NCI-H146 (cell line): ENCODE measurements at places on chromosomes 12 and 14.

DNA sequence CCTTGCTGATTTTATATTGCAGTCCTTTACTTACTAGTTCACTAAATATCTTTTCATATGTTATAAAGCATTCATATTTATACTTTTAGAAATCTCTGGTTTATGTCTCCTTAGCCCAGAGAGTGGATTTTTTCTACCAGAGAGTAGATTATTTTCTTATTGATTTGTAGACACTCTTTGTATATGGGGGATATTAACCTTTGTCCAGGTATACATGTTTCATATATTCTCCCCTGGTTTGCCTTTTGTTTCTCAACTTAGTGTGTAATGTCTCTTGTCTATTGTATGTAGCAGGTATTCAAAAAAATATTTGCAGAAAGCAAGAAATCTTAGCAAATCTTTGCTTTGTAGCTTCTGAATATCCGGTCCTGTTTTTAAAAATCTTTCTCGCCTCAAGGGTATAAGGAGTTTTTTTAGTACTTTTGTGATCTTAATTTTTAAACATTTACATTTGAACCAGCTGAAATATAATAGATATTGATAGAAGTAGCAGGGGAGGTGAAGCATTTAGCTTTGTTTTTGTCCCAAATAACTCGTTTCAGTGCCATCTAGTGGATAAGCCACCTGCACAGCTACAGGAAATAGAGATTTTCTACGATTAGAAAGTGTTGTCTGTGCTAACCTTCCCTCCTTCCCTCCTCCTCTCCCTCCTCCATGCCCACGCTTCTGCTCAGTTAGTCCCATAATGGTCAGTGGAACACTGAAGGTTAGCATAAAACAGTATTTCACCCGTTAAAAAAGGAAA is 97.0 kb downstream of the PHETA1 start:
- DNase-seq = no peak

DNA sequence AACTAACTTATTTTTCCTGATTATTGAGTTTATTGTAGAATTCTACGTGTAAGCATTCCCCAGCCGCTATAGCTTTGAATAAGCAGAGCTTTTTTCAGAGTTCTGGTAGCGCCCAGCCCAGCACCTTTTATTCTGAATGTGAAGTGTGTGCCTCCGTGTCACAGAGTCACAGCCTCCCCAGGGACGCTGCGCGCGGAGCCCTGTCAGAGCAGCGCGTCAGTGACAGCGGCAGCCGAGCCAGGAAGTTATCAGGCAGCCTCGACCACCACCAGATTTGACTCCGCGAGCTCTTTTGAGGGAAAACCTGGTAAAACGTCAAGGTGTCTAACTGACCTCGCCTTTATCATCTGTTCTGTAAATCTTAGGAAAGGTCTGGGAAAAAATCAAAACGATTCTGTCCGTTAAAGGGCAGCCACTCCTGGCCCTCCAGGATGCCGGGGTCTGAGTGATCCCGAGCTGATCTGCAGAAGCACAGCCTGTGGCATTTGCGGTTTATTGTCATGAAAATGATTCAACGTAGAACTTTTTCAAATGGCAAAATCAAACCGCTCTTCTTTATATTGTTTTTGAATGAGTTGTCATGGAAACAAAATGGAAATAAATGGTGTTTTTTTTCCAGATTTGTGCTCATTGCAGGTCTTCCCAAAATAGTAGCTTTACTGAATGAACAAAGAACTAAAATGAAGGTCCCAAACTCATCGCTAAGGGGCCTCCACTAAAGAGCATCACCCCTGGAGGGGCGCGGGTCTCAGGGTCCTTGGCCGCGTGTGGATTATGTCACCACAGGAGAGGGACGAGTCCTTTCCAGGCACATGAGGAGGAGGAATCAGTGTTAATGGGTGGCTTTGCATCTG is 43.1 kb upstream of the MMP17 start:
- DNase-seq = no peak

DNA sequence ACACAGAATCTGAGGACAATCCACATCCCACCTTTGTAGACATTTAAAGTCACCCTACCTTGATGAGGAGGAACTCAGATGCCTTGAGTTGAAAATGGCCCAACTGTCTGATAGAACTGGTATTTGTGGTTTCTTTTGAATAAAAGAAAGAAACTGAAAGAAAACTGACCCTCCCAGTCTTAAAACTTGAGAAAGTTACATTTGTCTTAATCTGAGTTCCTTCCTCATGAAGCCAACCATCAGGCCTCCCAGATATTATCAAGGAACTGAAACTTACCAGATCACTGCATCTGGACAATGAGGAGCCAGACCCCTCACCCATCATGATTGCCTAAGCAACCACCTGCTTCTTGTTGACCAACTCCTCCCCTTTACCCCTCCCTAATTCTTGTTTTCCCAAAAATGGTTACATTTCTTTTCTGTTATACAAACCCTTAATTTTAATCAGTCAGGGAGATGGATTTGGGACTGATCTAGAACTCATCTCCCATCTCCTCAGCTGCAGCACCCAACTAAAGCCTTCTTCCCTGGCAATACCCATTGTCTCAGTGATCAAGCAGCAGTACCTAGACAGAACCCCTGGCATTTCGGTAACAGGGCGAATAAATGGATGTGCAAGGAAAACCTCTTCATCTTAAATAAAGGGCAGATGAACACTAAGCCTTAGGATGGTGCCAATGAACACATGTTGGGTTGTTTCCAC is 72.0 kb upstream of the RESF1 start:
- DNase-seq = no peak

DNA sequence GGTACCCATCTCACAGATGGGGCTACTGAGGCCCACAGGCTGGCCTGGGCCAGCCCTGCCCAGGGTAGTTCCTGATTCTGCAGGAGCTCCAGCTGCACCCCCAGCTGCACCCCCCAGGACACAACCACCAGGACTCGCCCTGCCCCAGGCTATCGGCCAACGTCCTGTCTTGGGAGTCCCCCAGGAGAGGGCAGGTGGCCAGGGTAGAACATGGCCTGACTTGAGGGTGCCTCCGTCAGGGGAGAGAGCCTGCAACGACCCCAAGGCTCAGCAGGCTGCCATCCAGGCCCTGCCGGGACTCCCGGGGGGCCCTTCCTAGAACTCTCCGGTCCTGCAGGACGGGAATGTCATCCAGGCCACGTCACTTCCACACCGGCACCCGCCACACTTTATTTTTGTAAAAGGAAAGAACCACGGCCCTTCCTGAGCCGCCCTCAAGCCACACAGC is 15.8 kb downstream of the JAG2 start:
- no peak for DNase-seq

DNA sequence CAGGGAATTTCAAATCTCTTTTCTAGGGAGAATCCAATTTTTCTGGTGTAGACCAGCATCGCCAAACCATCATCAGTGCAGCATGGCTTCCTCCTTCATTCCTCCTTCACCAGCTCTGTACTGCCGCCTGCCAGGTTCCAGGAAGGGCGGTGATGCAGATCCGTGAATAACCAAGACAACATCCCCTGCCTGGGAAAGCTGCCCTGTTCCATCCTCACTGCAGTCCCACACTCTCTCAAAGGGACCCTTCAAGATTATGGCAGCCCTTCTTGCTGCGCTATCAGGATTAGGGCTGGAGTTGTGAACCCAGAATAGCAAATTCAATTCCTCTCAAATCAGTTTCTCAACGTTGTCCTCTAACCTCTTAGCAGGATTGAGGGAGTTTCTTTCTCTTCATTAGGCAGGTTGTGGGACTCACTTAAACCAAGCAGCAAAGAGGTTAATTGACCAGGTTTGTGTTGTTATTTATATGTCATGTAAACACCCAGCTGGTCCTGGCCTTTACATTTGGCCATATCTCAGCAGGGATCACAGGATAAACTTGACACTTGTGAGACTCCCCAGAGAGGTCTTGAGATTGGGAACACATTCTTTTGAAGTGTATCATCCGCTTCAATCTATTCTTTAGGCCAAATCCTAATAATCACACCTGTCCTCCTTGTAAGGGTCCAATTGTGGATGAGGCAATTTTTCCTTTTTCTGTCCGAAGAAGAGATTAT is 26.2 kb downstream of the TMEM30B start:
- no peak for DNase-seq

GRCh38 chr12:129901254-129901653 is 2.6 kb downstream of the TMEM132D start:
- no peak for DNase-seq

DNA sequence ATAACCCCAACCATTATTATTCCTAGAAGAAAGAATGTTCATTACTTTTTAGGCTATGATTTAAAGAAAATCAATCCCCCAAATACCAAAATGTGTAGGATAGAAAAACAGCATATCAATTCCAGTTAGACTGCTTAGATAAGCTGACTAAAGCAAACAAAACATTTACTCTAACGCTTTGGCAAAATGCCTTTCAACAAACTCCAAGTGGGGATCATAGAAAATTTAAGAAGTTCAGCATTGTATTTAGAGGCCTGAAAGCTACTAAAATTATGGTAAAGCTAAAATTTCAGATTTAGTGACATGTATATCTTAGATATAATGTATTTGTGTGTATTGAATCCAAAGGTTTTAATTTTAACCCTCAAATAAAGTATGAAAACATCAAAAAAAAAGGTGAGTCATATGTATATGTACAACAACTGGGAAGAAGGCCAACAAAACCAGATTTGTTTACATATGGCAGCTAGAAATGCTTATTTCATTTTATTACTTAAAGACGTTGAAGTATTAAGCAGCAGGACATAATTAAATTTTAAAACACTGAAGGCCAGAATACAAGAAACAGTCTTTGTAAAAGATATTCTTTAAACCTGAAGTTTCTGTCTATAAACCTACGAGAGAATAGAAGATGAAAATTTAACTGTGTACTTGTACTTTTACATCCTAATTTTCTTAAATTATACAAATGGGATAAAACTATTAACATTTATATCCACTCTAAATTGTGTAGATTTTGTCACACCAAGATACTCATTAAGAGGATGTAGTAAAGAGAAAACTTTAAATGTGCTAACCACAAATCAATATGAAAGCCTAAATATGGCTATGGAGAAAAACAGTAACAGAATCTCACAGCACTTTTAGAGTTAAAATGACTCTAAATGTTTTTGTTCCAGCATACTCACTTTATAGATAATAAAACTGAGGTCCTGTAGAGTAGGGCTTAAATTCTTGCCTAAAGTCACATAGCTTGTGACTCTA is 71.4 kb downstream of the SLC41A2 start:
- DNase-seq = no peak

- DNase-seq = no peak
These were observed 76.5 kb upstream of the AMIGO2 start for GRCh38 chr12:47156167-47156736.

DNA sequence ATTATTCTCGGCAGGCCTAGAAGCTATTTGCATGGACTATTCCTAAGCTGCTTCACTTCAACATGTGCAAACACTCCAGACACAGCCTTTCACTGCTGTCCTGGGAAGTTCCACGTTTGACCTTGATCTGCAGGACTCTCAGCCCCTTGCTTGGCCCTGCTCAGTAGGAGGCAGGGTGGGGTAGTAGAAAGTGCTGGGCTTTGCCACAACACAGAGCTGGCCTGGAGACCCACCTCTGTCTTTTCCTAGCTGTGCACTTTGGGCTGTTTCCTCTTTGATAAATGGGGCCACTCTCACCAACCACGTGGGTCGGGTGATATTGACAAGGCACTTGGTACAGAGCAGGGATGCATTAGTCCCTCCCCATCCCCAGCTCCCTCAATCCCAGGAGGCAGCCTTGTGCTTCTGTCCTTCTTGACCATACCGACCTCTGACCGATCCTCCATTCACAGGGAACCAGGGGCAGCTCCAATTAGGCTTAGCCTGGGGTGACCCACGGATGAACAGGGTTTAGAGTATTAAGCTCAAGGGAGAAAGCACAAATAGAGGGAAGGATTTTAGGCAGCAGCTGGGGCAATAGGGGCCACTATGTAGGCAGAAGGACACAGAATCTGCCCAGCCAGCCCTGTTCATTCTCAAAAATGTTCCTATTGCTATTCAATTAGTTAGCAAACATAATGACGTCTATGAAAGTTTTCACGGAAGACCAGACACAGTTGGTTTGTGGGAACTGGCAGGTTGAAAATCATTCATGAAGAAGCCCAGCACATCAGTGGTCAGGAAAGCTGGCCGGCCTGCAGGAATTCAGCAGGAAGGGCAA is 63.3 kb downstream of the SYNE3 start:
- DNase-seq = no peak

- no peak for DNase-seq
These were observed 12.9 kb downstream of the GPR84 start for GRCh38 chr12:54351341-54351740.

DNA sequence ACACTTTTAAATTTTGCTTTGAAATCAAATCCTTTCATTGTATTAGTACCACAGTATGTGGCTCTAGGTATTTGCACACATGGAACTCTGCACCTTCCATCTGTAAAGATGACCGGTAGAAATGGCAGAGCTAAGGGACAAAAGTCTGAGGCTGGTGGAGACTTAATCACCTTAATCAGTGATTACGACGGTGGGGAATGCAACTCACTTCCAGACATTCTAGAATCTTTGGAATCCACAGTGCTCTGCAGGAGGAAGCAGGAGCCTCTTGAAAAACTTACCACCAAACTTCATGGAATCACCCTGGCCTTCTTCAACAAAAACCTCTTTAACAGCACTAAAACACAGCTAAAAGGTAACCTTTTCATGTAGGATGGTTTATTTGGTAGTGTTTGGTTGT is 3.9 kb upstream of the DACT1 start:
- DNase-seq = no peak

DNA sequence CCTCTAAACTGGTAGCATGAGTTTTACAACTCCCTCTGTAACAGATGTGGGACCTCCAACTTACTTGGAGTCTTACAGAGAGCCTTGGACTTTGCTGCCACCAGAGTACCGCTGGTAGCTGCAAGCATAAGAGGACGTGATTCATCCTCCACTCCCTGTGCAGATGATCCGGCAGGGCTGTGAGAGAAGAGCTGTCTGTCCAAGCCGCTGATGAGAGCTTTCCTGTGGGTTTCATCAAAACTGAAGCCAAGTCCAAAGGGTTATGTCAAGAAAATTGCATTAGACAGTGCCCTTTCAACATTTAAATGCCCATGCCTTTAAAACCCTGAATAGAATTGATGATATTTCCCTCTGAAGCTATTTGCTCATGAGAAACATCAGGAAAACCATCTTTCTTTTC is 85.8 kb downstream of the LLPH start:
- DNase-seq = no peak

DNA sequence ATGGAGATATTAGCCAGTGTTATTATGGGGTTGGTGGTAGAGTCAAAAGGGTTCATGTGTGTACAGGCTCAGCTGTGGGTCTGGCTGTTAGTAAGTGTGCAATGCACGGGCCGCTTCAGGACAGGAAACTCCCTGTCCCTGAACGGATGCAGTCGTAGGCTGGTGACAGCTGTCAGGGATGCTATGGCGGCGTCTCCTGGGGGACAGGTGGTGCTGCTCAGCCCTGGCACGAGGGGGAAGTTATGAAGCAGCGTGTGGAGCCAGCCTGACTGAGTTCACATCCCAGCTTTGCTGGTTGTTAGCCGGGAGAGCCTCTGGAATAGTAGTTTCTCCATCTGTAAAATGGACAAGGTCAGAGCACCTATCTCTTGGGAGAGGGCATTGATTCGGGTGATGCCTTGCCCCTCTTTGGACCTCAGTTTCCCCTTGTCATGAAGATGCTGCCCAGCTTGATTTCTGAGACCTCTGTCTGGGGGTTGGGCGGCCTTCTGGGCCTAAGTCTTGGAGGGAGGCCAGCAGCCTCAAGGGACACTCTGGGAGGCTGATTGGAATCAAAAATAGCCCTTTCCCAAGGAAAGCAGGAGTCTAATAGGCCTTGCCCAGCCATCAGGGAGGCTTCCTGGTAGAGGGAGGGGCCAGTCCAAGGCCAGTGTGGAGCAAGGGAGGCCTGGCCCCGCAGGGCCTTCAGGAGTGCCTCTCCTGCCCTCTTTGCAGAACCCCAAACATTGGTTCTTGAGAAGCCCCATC is 7.1 kb downstream of the ASB2 start:
- DNase-seq = no peak
